ENCODE measurements at places on chromosomes 2 and 18. TPM values are rescaled to one million over a fixed set of nuclear protein-coding genes. Genes with fewer than 3 reads are reported as not detected.

DNA sequence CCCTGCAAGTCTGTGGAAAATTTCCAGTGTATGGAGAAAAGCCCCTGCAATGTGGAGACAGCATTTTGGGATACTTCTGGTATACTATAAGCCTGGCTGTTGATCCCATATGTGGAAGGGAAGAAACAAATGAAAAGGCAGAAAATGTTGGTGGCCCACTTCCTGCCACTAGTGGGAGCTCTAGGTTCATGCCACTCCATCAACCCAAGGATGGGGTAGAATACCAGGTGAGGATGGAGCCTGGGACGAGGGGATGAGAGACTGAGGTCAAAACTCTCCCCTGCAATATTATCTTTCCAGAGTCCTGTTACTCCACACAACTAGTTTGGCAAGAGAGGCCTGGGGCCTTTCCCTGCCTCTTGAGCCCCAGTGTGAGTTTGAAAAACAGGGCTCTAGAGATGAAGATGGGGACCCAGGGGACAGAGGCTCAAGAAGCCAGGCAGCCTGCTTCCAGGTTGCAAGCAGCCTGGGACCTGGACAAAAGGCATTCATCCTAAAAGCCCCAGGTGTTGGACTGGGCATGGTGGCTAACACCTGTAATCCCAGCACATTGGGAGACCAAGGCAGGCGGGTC is 31.9 kb downstream of the BMP10 start:
- H3K27me3 ChIP-seq, result peaks cover 5% of the 10 kb centered on the region
- H3K27ac ChIP-seq, result no peak overlapping the region
- no peak overlapping the region for H3K4me3 ChIP-seq
- H3K36me3 ChIP-seq, result no peaks in the 10 kb centered on the region

DNA sequence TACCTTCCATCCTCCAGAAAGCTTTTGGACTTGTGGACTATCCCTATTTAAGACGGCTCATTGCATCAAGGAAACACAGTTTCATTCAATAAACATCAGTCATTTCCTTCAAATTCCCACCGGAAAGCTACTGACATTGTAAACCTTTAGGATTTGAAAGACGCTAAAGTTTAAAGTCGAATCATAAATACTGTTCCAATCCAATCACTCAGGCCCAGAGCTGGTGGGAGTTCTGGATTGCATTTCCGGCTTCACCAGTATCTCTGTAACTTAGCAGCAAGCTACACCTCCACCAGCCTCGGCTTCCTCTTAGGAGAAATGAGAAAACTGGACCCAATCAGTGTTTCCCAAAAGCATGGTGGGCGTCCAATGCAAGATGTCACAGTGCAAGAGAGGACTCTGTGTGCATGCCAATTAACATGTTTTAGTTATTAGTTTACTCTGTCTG is 1.6 kb downstream of the WDFY1 start:
- H3K4me3 ChIP-seq, result peak overlapping the region; percentile 75
- peaks cover 33% of the 10 kb centered on the region for H3K4me1 ChIP-seq
- peaks cover 3% of the 10 kb centered on the region for H3K27me3 ChIP-seq
- H3K36me3 ChIP-seq, result peaks cover 11% of the 10 kb centered on the region

- no peak overlapping the region for H3K4me3 ChIP-seq
- no peaks in the 10 kb centered on the region for H3K4me1 ChIP-seq
- no peaks in the 10 kb centered on the region for H3K36me3 ChIP-seq
- DNase-seq, result no peak
- H3K27me3 ChIP-seq, result no peaks in the 10 kb centered on the region
- no peak overlapping the region for H3K27ac ChIP-seq
These were observed 176.5 kb downstream of the LRRTM1 start for GRCh38 chr2:80128080-80128479.

GRCh38 chr2:98561902-98562695 is 46.2 kb downstream of the COA5 start:
- peaks cover 10% of the 10 kb centered on the region for H3K36me3 ChIP-seq
- H3K27me3 ChIP-seq, result no peaks in the 10 kb centered on the region
- no peak overlapping the region for H3K4me3 ChIP-seq
- peak; percentile 44 for DNase-seq
- H3K27ac ChIP-seq, result peak overlapping the region; percentile 84

Gene SOX11
- not detected for total RNA-seq

Gene CHST9
- total RNA-seq, result not detected

GRCh38 chr18:7165846-7166393 is 48.3 kb upstream of the LAMA1 start:
- H3K4me1 ChIP-seq, result no peaks in the 10 kb centered on the region
- H3K27ac ChIP-seq, result no peak overlapping the region
- DNase-seq, result no peak
- H3K36me3 ChIP-seq, result no peaks in the 10 kb centered on the region

DNA sequence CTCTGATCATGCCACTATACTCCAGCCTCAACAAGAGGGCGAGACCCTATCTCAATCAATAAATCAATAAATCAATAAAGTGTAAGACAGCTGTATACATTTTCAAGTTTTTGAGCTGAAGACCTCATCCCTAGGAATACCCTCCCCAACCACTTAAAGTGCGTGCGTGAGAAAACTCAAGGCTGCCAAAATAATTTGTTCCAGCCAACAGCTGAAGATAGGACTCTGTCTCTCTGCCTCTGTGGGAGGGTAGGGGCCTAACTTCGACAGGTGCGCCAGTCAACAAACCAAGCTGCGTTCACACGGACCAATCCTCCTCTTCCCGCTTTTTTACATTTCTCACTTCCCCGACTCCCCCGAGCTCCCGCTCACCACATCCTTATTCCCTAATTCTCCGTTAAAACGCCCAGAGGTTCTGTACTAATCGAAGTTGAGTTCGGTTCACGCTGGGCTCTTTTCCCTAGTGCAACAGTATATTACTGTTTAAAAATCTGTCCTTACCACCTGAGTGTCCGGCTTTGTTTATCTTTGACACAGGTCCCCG is 618 bp downstream of the POLR2D start:
- H3K4me3 ChIP-seq, result peak overlapping the region; percentile 94
- peaks cover 24% of the 10 kb centered on the region for H3K4me1 ChIP-seq
- no peaks in the 10 kb centered on the region for H3K27me3 ChIP-seq
- peak overlapping the region; percentile 93 for H3K27ac ChIP-seq
- H3K36me3 ChIP-seq, result peaks cover 9% of the 10 kb centered on the region
- DNase-seq, result no peak

DNA sequence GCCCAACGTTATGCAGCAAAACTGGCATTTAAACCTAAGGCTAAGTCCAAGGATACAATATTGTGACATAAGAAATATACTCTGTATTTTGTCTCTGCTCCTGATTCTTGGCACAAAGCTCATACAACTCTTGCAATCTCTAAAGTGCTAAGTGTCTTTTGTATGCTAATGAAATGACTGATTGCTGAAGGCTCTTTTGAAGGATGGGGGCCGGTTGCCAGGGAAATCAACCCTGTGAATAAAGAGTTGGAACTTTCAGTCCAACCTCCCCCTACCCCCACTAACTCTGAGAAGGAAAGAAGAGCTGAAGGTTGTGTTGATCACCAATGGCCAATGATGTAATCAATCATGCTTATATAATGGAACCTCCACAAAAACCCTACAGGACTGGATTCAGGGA is 40.3 kb downstream of the SESTD1 start:
- H3K36me3 ChIP-seq, result no peaks in the 10 kb centered on the region
- no peak overlapping the region for H3K4me3 ChIP-seq
- H3K27me3 ChIP-seq, result no peaks in the 10 kb centered on the region
- no peak for DNase-seq
- H3K4me1 ChIP-seq, result no peaks in the 10 kb centered on the region

Gene B3GNT7
- total RNA-seq, result 12.6 TPM

Gene PPIL3
- 35.0 TPM for total RNA-seq

- DNase-seq, result no peak
- peak overlapping the region; percentile 56 for H3K4me3 ChIP-seq
- no peak overlapping the region for H3K27ac ChIP-seq
- peaks cover 13% of the 10 kb centered on the region for H3K4me1 ChIP-seq
- H3K36me3 ChIP-seq, result peaks cover 6% of the 10 kb centered on the region
These were observed 22.9 kb upstream of the GPR55 start for GRCh38 chr2:230947908-230948365.

GRCh38 chr2:111189106-111189505 is 68.4 kb downstream of the BCL2L11 start:
- DNase-seq, result no peak
- H3K4me1 ChIP-seq, result peaks cover 7% of the 10 kb centered on the region
- H3K27me3 ChIP-seq, result peaks cover 6% of the 10 kb centered on the region
- no peaks in the 10 kb centered on the region for H3K36me3 ChIP-seq
- H3K4me3 ChIP-seq, result no peak overlapping the region

DNA sequence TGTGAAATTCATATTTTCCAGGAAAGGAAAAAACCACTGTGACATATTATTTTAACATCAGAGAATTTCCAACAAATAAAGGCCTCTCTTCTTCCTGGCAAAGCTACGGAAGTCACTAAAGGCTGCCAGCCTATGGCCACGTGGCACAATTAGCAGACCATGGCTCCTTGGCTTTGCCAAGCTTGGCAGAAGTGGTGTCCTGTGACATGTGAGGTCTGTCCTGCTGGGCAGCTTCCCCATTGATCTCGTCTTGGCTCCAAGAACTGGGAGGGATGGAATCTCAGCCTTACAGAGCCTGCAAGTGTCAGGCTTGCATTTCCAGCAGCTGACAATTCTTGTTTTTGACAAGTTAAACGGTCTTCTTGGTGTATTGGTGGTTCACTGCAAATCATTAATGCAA is 226.9 kb upstream of the THSD7B start:
- no peaks in the 10 kb centered on the region for H3K36me3 ChIP-seq
- DNase-seq, result no peak
- no peaks in the 10 kb centered on the region for H3K4me1 ChIP-seq
- peaks cover 2% of the 10 kb centered on the region for H3K27me3 ChIP-seq

GRCh38 chr2:31469648-31470047 is 55.1 kb upstream of the XDH start:
- no peak overlapping the region for H3K27ac ChIP-seq
- H3K4me3 ChIP-seq, result no peak overlapping the region
- H3K4me1 ChIP-seq, result no peaks in the 10 kb centered on the region
- H3K36me3 ChIP-seq, result no peaks in the 10 kb centered on the region
- H3K27me3 ChIP-seq, result peaks cover 4% of the 10 kb centered on the region
- DNase-seq, result no peak

GRCh38 chr2:202133909-202134265 is 60.8 kb downstream of the KIAA2012 start:
- DNase-seq, result no peak
- H3K27ac ChIP-seq, result no peak overlapping the region
- H3K4me1 ChIP-seq, result no peaks in the 10 kb centered on the region
- no peak overlapping the region for H3K4me3 ChIP-seq

All from natural killer cell treated with Interleukin-12 subunit alpha and Interleukin-12 subunit beta and Interleukin-15 and Interleukin-18, amount 100 ng/mL, for 72 hours (primary cell).